ENCODE measurements at places on chromosomes 13 and 19.

GRCh38 chr19:50190439-50190891 is 13.0 kb upstream of the MYH14 start:
- no peak for DNase-seq

- DNase-seq, result no peak
Measured at GRCh38 chr13:73366241-73366640, 307.4 kb downstream of the KLF5 start.

DNA sequence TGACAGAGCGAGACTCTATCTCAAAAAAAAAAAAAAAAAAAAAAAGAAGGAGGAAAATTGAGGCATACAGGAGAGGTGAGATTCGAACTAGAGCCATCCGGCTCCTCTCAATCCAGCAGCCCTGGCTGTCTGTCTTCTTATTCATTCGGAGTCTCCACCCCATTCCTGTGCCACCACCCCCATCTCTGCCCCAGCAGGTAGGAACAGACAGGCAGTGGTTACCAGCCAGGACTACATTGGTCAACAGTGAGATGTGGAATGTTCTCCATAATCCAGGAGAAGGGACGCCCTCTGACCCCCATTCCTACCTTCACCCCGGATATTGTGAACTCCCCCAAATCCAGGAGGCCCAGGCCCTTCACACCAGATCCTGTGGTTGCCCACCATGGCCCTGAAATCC is 6.6 kb upstream of the S1PR2 start:
- no peak for DNase-seq

GRCh38 chr13:48181482-48182145 is 51.4 kb upstream of the ITM2B start:
- DNase-seq, result no peak

- no peak for DNase-seq
Measured at GRCh38 chr19:39150807-39151600, 25.4 kb downstream of the PAK4 start.

Data from NCI-H2107 (cell line).